ENCODE measurements at places on chromosomes 3 and 15. TPM values are rescaled to one million over a fixed set of nuclear protein-coding genes. Genes with fewer than 3 reads are reported as not detected.

DNA sequence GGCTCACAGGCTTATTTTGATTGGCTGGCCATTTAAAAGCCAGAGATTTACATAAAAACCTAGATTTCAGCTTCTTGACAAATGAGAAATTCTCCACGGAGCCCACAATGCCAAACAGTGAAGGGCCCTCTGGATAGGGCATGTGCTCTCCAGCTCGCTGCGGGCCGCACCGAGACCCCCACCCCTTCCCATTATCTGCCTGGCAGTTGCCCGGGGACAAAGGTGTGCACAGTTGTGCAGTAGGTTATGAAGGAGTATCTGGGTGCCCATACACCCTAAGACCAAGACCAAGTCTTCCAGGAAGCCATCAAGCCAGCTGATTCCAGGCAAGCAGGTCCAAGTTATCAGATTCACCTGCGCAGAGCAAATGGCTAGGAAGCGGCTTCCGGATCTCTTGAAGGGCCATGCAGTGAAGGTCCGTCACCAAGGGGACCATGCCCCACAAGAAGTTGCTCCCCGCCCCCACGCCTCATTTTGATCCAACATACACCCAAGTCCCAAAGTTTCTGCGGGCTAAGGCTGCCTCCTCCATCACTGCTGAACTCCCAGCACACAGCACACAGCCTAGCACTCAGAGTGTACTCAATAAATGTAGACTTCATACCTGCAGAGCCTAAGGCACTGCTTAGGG, 1.3 kb downstream of the MRPS25 start:
- no peak for DNase-seq

DNA sequence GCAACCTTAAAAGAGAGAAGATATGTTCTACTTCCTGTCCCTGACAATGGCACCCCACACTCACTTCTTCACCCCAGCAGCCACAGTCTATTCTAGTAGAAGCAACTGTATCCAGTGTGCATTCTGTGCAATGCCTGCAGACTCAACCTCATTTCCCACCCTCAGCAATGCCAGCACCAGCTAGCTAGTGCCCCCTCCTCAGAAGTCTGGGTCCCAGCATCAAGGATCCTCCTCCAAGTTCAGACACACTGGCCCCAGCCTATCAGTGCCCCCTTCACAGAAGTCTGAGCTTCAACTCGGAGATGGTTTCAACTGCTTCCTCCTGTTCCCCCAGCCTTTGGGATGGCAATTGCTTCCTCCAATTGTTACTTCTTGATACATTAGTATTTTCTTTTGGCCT, 268.3 kb downstream of the MEX3B start:
- DNase-seq: no peak

DNA sequence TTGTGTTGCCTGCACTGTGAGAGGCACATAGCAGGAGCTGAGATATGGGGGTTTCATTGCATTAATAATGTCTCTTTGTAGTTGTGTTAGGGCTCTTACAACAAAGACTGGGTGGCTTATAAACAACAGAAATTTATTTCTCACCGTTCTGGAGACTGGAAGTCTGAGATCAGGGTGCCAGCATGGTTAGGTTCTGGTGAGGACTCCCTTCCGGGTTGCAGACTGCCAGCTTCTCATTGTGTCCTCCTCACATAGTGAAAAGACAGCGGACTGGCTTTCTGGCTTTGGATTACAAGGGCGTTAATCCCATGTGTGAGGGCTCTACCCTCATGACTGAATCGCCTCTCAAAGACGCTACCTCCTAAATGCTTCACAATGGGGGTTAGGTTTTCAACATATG, 20.6 kb downstream of the TMEM108 start:
- DNase-seq: no peak

- no peak for DNase-seq
These were observed 52.4 kb downstream of the PDZRN3 start for GRCh38 chr3:73572368-73572767.

The KIF23 gene
- 46.8 TPM for total RNA-seq

DNA sequence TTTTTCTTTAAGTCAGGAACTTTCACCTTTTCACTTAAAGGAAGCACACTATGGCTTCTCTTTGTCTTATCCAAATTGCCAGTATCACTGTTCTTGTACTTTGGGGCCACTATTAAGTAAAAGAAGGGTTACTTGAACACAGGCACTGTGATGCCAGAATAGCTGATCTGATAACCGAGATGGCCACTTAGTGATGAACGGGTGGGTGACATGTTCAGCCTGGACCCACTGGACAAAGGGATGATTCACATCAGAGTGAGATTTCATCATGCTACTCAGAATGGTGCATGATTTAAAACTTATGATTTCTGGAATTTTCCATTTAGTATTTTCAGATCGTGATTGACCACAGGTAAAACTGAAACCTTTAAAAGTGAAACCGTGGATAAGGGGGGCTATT, 252.6 kb downstream of the KLF13 start:
- no peak for DNase-seq

The STRIT1 gene
- total RNA-seq: not detected

DNA sequence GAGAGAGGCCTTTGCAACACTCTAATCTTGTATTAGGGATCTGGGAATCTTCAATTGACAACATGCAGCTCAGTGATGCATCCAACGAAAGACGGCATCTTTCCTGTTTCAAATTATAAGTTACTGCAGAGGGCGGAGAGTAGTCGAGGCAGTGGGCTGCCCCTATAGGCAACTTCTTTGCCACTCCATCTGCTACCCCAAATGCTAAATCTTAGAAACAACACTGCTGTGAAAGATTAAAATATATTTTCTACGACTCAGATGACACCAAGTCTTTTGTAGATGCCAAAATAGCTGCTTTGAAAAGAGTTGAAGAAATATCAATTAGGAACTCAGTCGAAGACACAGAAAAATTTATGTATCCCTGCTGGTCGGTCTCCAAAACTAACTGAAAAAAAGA, 161.0 kb upstream of the FEZF2 start:
- DNase-seq: no peak

The CIDEC gene
- not detected for total RNA-seq

The NEO1 gene
- 12.5 TPM for total RNA-seq

- DNase-seq: no peak
These were observed 2.6 kb downstream of the PRC1 start for GRCh38 chr15:90991587-90992285.

GRCh38 chr15:34725556-34725955, 29.2 kb downstream of the GJD2 start:
- DNase-seq: no peak

DNA sequence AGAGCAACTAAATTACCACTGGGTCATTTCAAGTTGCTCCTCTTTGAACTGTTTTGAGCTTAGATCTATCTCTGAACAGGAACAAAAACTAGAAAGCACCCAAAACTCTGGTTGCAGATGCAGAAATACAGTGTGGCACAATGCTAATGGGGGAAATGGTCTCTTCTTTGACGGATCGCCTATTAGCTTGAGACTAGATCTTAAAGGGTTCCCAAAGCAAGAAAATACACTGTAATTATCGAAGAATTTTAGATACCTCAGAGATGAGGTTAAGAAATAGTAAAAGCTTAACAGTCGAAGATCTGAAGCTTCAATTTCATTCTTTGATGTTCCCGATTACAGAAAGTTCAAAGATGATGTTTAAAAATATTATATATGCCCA, 818 bp downstream of the PPP1R2 start:
- DNase-seq: no peak

DNA sequence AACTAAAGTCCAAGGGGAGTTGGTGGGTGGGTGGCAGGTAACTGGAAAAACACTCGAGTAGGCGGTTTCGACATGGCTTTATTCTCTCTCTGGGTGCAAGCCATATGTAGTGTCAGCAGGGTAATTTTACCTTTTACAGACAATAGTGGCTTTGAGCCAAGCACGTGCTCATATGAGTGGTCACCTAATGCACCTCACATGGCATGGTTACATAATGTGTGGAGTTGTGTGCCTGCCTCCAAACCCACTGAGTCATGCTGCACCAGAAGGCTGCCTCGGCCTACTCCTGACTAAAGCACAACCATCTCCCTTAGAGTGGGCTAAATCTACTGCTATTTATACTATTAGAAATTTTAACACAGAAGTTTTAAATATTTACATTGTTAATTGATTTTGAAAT, 16.5 kb downstream of the CCRL2 start:
- DNase-seq: no peak

GRCh38 chr3:8988791-8989558, 25.7 kb upstream of the RAD18 start:
- no peak for DNase-seq

DNA sequence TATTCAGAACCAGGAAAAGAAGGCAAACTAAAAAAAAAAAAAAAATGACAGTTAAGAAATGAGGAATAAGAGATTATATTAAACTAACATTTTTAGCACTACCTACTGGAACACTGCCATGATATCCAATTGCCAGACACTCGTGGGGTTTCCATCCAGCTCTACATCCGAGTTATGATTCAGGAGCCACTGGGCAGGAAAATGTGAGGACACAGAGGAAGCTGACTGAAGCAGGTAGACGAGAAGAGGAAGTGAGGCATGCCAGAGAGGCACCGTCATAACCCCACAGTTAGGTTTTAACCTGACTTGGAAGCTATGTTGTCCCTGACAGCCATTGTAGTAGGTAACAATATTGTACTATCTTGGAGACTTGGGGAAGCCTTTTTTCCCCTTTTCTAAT, 495.0 kb downstream of the NLGN1 start:
- DNase-seq: no peak

The GOLGA8G gene
- total RNA-seq: not detected

- DNase-seq: no peak
These were observed 73.4 kb downstream of the FAM174B start for GRCh38 chr15:92582206-92582605.

The ENTPD3 gene
- total RNA-seq: not detected

- DNase-seq: no peak
These were observed 154.2 kb downstream of the RAB11A start for GRCh38 chr15:66023311-66023972.

The TFDP2 gene
- total RNA-seq: 36.7 TPM

- DNase-seq: no peak
These were observed 443.5 kb downstream of the OTOL1 start for GRCh38 chr3:161939918-161940620.

GRCh38 chr3:160498202-160498601, 48.6 kb upstream of the TRIM59 start:
- DNase-seq: no peak

DNA sequence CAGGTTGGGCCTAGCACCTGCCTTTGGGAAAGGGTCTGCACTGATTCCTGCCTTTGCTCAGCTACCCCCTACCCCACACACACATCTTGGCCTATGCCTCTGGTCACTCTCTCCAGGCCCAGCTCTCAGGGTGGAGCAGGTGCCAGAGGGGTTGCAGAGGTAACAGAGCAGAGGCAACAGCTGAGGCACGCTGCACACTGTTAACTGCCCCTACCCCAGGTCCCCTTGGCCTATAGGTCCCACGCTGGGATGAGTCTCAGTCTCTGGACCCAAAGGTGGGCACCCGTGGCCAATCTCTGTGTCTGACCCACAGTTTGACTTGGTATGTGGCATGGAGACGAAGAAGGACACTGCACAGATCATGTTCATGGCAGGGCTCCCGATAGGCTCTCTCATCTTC, 24.8 kb downstream of the SLC22A14 start:
- DNase-seq: no peak

The ZNF501 gene
- total RNA-seq: 1.3 TPM

GRCh38 chr3:159727506-159727905, 261.1 kb upstream of the IL12A start:
- DNase-seq: no peak

The CCR8 gene
- 12.2 TPM for total RNA-seq

The SMCO1 gene
- not detected for total RNA-seq

DNA sequence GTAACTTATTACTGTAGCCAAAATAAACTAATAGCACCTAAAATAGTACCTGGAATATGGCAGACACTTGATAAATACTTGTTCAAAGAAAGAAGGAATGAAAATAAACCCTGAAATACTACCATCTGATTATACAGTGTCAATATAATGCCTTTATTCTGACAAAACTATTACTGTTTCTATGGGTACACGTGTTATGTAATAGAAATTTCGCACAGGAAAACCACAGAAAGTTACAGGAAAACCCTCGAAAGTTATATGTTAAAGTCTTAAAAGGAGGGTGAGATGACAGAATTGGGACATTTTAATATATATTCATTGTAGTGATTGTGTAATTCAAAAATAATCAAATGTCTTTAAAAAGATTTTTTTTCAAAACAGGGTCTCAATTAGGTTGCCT, 28.8 kb downstream of the ETFA start:
- DNase-seq: no peak

DNA sequence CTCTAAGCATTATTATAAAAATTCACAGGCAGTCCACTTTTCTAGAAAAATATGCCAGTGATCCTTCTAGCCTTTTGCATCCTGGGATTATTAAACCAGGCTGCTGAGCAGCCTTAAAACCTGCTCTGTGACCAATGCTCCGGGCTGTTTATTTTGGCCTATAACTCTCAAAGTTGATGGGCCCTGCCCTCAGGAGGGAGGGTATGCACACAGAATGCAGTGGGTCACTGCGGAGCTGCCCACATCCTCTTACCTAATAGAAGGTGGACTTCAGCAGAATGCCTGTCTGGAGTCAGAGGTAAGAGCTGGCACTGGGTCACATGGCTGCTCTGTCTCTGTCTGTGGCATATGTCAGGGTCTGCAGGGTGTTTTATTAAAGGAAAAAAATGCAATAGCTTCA, 26.0 kb downstream of the CPNE4 start:
- no peak for DNase-seq

GRCh38 chr3:112115806-112116383, 17.2 kb downstream of the GCSAM start:
- no peak for DNase-seq

DNA sequence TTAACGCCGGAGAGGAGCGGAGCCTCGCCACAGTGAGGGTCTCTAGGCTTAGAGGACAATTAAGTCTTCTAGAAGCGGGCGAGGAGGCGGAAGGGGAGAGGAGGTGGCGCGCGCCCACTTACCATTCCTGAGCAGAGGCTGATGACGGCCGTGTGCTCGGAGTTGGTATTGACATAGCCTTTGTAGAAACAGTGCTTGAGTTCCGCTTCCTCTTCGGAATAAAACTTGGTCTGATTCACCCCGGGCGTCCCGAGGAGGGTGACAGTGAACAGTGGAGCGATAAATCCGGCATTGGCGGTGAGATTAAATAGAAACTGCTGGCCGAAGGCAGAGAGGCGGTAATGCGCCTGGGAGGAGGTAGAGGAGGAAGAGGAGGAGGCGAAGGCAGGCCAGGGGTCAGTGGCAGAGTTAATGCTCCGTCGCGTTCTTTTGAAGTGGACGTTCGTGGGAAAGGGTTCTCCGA, 1.3 kb downstream of the ADAMTS9 start:
- DNase-seq: no peak

- no peak for DNase-seq
These were observed 102.7 kb upstream of the CHD2 start for GRCh38 chr15:92797168-92798052.

GRCh38 chr3:123449997-123450604, 1.2 kb upstream of the ADCY5 start:
- no peak for DNase-seq

The IMPG2 gene
- 0.05 TPM for total RNA-seq

The MUC4 gene
- 1.4 TPM for total RNA-seq

GRCh38 chr15:67322481-67322880, 67.9 kb downstream of the IQCH start:
- no peak for DNase-seq

The FHIT gene
- 20.5 TPM for total RNA-seq
